Fibroblast of gingiva (primary cell): ENCODE measurements at places on chromosomes 12 and 14.

DNA sequence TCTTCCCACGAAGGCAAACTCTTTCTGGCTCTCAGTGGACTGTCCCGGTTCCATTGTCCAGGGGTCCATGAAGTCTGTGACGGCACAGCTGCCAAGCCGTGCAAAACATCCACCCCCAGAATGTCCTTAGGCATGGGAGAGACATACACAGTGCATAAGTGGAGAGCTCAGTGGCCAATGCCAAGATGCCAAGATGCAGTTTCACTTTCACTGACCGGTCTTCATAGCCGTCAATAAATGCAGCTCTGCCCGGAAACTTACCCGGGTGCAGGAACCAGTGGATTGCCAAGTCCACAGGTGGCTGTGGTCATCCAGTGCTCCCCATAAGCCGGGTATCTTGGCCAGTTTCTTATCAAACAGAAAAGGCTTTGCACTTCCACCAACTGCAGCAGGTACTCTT lies 162.3 kb downstream of the PTCSC3 start:
- DNase-seq: no peak

DNA sequence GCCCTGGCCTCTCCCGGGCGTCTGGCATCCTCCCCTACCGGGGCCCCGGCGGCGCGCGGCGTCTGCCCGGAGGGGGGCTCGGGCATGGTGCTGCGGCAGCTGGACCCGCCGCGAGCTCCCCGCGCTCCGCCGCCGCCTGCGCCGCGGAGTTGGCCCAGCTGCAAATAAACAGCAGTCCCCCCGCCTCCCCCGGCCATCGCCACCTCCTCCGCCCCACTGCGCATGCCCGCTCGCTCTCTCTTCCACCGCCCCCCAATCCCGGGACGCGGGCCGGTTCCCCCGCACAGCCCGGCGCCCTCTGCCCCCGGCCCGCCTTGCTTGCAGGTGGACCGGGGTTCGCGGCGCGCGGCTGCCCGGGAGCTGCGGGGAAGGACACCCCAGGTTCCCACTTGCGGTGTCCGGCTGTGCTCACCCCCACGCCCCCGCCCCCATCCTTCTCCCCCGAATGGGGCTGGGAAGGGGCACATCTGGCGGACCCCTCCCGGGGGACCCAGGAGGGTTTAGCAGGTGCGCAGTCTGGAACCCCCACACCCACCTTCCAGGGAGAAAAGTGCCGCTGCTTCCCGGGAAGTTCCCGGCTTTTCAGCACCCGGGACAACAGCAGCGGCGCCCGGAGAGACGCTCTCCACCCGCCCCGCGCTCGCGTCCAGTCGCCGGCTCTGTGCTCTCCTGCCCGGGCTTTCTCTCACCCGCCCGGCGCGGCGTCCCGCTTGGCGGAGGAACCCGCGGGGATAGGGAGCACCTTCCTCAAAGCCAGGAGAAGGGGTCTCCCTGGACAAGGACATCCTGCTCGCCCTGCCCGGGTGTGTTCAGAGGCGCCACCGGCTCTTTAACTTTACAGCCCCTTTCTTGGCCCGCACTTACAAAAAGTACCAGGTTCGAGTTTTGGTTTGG lies at the start of gene TMTC1:
TSS of gene TMTC1 (minus strand) at position 170 of the 894 bp plus-strand sequence. CDS start 191 bp downstream, outside the sequence.
- DNase-seq: peak; percentile 76

DNA sequence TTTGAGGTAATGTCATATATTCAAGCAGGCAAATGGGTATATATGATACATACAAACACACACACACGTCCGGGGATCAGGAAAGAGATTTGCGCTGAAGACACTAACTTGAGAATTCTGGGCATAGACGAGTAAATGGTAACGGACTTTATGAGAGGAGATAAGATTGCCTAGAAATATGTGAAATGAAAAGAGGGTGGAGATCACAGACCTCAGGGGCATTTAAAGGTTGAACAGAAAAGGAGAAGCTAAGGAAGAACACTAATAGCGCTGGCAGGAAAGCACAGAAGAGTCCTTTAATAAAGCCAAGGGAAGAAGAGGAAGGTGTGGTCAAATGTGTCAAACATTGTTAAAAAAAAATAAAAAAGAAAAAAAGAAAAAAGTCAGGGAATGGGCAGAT lies 13.1 kb downstream of the CRY1 start:
- no peak for DNase-seq

GRCh38 chr12:18737819-18738218 lies at the start of the genes CAPZA3 and PLCZ1:
Gene CAPZA3 (plus strand): TSS chr12:18738119. CDS start chr12:18738269, 150 bp downstream.
Gene PLCZ1 (minus strand): TSS chr12:18738012. CDS start chr12:18737371, 641 bp downstream.
- no peak for DNase-seq

DNA sequence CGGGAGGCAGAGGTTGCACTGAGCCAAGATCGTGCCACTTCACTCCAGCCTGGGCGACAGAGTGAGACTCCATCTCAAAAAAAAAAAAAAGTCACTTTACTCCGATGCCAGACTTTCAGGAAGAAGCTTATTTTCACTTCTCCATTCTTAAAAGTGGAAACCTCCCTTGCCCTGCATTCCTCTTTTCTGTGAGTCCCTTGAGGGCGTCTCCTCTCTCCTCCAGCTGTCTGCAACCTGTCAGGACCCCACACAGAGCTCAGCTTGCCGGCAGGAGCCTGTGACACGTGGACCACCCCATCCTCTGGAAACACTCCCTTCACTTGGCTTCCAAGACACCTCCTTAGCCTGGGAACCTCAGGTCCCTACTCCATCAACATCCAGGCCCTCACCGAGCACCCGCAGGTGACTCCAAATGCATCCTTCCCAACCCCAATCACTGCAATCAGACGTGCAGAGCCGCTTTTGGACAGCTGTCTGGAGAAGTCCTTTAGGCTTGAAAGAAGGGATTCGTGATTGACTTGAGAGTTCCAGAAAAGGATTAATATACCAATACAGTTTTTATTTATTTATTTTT lies 34.3 kb downstream of the SLC15A4 start:
- no peak for DNase-seq

DNA sequence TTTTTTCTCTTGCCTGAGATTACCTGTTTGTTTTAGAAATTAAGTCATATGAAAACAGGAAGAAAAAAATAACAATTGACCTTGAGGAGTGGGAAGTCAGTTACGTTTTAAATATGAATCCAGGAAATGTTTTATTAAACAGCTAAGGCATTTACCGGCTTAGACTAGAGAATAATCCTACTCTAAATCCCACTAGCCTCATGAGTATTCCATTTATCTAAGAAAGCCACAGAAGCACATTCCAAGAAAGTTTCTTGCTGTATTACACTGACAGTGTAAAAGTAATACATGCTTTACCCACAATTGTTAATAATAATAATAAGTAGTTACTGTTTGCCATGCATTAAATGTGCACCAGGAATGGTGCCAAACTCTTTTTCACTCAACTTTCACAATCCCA lies 90.9 kb downstream of the BMP4 start:
- no peak for DNase-seq

DNA sequence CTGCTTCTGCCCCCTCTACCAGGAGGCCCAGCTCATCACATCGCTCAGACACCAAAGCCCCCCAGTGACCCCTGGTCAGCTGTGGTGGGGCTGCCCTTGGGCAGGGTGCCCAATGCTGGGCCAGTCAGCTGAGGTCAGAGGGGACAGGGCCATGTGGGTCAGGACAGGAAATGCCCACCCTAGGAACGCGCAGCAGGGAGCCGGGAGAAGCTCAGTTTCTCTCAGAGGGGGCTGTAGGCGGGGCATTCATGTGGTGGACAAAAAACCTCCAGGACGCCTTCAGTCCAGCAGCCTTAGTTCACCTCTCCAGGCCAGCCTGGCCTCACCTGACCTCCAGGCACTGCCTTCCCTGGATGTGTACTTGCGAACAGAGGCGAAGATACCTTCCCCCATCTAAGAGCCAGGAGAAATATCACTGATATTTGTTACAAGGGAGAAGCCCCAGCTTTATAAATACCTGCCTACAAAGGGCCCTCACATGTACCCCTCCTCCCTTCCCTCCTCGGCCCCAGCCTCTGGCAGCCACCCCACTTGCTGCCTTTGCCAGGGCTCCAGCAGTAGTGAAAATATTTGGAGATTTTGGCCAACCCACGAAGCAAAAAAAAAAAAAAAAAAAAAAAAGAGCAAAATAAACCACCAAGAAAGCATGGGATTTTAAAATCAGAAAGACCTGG lies 41.9 kb upstream of the PLEKHG6 start:
- DNase-seq: no peak

DNA sequence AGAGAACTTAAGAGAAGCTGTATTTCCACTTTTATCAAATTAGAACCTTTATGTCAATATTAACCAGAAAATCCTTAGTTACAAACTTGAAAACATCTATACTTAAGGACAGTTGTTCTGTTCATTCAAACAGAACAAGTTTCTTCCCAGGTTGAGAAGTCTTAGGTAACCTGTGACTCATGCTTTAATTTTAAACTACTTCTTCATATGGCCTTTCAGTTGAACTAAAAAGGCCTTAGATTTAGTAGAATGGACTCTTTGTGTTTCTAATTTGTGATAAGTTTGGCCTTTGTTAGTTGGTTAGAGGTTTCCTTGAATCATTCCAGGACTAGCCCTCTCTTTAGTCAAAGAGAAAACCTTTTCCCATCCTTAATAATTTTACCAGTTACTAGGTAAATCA lies 274.2 kb downstream of the FUT8 start:
- no peak for DNase-seq

- no peak for DNase-seq
Measured at GRCh38 chr12:5031958-5032357, 11.7 kb upstream of the KCNA5 start.

DNA sequence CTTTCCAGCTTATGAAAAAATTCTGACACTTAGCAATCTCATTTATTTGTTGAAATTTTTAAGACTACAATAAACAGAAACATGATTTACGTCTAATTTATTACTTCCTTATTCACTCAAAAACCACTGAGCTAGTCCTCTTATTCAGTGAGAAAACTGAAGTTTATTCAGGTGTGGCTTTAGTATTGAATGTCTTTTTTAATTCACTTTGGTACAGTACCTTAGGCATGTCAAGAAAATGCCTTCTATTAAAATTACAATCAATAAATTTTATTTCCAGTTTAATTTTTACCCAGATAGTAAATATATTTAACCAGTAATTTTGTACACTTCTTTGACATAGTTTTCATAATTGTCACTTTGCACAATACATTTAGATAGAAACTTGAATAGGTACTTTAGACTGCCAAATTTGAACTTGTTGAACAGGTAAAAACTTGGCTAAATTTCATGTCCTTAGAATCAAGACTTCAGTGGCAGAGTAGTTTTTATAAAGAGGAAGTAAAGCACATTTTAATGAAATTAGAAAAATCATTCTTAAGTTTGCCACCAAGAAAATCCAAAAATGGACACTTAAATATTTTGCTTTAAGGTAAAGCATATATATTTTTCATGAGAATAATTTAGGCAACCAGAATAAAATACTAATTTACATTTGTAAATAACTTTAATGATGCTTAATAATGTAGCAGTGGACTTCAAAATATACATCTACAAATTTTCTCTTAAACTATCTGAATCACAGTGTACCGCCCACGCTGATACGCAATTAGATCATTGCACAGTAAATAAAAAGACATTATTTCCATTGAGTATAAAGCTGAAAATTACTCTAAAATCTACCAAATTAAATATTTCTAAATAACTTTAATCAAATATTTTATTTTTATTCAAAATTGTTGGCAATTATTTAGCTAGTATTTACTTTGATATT lies 159.1 kb downstream of the RASSF9 start:
- DNase-seq: no peak

GRCh38 chr12:103580026-103580425 lies 7.0 kb upstream of the STAB2 start:
- no peak for DNase-seq

- peak; percentile 79 for DNase-seq
Measured at GRCh38 chr12:18864900-18865561, 127.1 kb downstream of the CAPZA3 start.

DNA sequence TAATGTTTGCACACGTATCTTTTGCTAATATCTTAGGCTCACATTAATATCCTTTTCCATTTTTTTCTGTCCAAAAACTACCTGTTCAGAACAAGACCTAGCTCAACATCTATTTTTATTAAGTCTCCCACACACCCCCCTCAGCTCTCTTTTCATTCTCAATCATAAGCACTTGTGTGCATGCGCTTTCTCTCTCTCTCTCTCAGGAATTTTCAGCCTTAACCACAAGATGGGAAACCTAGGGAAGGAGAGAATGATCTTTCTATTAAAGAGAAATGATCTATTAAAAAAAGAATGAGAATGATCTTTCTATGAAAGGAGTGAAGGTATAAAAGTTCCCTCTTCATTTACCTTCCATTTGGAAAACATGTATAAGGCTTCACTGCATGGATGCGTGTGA lies 39.7 kb upstream of the AP4S1 start:
- no peak for DNase-seq

DNA sequence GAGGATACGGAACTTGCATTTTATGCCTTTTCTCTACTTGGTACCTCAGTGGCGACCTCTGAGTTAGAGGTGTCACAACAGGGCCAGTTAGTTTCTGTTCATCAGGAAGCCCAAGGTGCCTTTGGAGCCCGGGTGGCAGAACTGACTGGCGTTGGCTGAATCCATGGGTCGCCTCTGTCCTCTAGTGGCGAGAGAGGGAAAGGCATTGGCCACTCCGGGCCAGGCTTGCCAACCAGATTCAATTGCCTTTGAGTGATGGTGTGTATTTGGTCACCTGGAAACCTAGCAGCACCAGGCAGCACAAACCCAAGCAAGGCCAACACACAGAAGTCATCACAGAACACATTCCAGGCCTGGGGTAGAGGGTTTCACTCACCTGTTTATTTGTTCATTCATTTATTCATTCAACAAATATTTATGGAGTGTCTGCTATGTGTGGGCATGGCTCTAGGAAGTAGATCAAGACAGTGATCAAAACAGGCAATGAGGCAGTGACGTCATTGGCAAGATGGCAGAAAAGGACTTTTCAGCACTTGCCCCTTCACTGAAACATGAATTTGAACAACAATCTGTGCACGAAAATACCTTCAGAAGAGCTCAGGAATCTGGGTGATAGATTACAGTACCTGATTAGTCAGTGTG lies 40.5 kb upstream of the KCNA5 start:
- peak; percentile 34 for DNase-seq

DNA sequence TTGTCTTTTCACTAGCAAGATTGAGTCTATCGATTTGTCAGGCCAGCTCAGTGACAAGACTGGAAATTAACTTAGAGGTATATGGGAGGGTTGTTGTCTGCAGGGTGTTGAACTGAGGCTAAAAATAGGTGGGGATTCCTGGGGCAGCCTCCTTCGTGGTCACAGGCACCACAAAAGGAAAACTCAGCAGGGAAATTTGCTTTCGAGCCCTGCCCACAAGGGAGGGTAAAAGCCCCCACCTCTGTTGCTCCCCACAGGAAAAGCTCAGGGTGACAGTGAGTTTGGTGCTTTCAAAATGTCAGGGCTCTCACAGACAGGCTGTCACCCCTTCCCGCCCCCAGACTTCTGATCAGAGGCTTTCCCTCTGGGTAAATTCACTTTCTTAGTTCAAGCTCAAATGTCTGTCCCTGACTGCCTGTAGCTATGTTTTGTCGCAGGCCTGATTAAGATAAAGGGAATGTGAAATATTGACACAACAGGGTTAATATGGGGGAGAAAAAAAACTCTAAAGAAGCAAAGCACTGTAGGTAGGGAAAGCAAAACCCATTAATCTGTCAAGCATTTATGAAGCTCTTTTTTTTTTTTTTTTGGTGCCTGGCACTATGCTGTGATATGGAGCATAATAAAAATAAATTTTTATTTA lies 11.7 kb upstream of the NFKBIA start:
- DNase-seq: no peak
